ENCODE measurements at places on chromosomes 11 and 22.

DNA sequence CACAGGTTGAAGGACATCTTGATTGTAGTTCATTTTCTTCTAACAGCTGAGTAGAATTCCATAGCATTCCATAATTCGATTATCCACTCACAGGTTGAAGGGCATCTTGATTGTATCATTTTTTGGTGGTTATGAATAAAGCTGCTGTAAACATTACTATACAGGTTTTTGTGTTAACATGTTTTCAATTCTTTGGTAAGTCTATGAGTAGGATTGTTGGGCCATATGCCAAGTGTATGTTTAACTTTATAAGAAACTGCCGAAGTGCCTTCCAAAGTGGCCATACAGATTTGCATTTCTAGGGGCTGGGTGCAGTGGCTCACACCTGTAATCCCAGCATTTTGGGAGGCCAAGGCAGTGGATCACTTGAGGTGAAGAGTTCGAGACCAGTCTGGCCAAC lies 44.6 kb downstream of the ANKRD42 start:
- DNase-seq = no peak

GRCh38 chr22:23969071-23969470 lies 2.4 kb downstream of the DDTL start:
- DNase-seq = no peak

DNA sequence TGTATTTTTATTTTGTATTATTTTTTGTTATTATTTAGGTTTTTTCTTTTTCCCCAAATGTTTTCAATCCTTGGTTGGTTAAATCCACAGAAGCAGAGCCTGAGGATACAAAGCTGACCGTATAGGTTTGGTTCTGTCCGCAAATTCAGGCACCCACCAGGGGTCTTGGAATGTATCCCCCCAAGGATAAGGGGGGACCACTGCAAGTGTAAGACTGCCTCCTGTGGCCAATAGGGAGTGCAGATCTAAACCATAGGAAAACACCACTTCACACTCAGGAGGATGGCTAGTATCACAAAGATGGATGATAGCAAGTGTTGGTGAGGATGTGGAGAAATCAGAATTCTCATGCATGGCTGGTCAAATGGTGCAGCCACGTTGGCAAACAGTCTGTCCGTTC lies 20.0 kb downstream of the CPT1A start:
- no peak for DNase-seq

GRCh38 chr11:57499413-57499982 lies 16.0 kb downstream of the SLC43A1 start:
- peak; percentile 93 for DNase-seq

DNA sequence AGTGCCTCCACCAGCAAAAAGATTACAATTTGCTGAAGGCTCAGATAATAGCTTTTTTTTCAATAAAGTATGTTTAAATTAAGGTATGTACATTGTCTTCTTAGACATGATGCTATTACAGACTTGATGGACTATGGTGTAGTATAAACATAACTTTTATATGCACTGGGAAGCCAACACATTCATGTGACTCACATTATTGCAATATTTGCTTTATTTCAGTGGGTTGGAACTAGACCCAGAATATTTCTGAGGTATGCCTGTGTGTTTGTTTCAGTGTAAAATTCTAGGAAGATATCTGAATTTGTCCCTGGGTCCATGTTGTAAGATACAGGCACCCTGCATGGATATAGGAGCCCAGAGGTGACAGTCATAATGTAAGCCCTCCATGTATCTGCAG lies 120.0 kb upstream of the BDNF start:
- no peak for DNase-seq

Measured in neural crest cell (in vitro differentiated cells).